CD4-positive, alpha-beta T cell (primary cell): ENCODE measurements at places on chromosomes 13 and 19.
A peak's percentile ranks its signal among the peaks of the same experiment; 100 is the strongest.

- no peak for DNase-seq
Measured at GRCh38 chr19:36221474-36221873, 6.6 kb downstream of the ZNF146 start.

GRCh38 chr13:75836441-75836840, 200.3 kb downstream of the LMO7 start:
- no peak for DNase-seq

DNA sequence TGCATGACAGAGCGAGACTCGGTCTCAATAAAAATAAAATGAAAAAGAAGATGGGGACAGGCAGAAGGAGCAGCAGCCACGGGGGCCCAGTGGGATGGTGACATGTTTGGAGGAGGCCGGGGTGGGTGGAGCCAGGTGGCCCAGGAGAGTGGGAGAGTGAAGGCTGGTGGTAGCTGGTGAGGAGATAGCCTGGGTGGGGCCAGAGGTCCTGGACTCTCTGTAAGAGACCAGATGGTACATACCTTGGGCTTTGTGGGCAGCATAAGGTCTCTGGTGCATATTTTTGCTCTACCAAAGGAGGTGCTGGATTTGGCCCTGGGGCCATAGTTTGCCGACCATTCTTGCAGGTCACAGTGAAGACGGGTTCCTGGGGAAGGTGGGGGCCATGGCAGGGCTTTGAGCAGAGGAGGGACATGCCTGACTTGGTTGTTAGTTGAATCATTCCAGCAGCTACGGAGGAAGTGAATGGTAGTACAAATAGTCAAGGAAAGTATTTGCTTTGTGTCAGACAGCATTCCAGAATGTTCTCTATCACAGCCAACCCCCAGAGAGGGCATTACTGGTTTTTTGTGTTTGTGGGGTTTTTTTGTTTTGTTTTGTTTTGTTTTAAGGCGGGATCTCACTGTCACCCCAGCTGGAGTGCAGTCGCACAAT, 69.1 kb downstream of the ARHGEF18 start:
- DNase-seq = no peak

GRCh38 chr13:77533875-77534788, 1.4 kb upstream of the SCEL start:
- no peak for DNase-seq

DNA sequence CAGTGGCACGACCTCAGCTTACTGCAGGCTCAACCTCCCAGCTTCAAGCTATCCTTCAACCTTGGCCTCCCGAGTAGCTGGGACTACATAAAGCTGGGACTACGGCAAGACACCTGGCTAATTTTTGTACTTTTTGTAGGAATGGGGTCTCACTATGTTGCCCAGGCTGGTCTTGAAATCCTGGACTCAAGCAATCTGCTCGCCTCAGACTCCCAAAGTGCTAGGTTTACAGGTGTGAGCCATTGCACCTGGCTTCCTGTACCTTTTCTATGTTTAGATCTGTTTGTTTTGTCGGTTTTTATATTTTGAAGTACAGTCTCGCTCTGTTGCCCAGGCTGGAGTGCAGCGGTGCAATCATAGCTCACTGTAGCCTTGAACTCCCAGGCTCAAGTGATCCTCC, 17.5 kb upstream of the TICAM1 start:
- DNase-seq = no peak

GRCh38 chr19:6718741-6719539, 1.5 kb downstream of the C3 start:
- DNase-seq = no peak

GRCh38 chr13:75514080-75514995, 23.3 kb downstream of the COMMD6 start:
- no peak for DNase-seq

DNA sequence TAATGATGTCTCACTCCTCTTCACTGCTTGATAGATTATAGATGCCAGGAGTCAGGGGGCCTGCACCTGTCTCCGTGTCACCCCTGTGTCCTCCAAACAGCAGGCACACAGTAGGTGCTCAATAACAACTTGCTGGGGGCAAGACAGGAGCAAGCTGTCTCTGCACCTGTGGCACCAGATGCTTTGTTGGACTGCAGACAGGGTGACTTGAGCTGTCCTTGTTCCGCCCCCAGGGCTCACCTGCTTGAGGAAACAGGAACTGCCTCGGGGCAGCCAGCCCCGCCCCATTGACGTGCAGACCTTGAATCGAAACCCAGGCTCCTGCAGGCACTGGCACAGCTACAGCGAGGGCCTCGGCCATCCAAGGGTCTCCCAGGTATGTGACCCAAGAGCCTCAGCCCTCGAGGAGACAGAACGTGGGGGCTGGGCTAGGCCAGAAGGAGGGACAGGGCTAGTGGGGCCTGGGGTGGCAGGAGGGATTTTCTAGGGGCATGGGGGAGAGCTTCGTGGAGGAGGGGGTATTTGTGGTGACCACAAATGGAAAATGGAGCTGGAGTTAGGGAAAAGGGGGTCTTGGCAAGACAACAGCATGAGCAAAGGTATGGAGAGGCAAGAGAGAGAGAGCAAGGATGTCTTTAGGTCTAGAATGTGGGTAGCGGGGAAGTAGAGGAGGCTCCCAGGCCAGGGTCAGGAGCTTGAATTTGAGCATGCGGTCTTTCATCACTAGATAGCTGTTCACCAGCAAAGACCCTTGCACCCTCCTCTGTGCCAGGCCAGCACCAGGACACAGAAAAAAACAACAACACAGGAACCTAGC, at the start of gene HSH2D:
TSS of gene HSH2D (plus strand) at position 287 of the 817 bp plus-strand sequence. CDS start 5,066 bp downstream, outside the sequence.
- DNase-seq = peak; percentile 73

GRCh38 chr19:50873056-50873455, at the start of gene KLK2:
TSS of gene KLK2 (plus strand) at chr19:50873439. CDS start at chr19:50873474, 35 bp downstream.
- no peak for DNase-seq

DNA sequence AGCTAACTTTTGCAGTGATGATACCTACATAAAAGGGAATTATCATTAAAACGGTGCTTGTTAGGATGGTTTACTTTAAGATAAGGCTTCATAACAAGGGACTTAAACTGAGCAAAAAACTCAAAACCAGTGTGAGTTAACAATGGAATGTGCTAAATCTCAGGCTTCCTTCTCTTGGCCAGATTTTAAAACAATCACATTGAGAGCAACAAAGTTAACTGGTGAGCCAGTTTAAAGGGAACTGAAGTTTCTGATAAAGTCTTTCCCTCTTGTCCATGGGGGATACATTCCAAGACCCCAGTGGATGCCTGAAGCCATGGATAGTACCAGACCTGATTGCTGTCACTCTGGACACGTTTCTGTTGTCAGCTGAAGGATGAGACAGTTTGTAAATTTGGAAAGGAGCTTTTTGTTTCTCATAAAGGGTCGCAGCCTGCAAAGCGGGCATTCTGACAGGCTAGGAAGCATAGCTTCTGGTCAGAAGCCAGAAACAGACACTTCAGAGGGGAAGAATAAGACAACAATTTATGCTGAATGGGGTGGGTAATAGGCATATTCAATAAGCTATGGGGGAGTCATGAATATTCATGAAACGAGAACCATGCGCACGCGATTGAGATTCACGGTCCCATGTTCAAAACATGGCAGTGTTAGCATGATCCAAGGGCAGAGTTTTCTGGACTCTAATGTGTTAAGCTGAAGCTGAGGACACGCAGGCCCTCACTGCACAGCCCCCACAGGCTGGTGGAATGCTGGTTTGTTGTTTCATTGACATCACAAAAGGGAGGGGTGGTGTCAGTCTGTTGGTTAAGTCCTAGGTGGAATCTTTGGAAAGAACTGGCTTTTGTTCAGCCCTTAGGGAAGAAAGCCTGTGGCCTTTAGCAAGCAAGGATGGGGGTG, 150.6 kb upstream of the RNF113B start:
- no peak for DNase-seq

DNA sequence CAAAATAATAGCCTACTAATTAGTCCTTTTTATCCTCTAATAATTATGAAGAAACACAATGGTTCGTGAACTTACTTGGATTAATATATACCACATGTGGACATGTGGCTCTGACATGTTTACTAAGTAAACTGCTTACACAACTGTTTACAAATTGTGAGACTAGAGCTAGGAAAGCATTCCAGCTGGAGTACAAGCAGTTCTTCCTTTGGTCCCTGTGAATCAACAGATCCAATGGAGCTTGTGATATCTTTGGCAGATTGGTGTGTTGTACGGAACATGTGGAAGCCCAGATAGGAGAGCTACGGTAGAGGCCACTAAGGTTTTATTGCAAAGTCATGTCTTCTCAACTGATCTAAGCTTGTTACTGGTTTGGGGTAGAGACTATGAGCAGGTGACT, 145.5 kb upstream of the SPRY2 start:
- DNase-seq = no peak

GRCh38 chr13:100560498-100561157, 28.0 kb downstream of the GGACT start:
- no peak for DNase-seq

DNA sequence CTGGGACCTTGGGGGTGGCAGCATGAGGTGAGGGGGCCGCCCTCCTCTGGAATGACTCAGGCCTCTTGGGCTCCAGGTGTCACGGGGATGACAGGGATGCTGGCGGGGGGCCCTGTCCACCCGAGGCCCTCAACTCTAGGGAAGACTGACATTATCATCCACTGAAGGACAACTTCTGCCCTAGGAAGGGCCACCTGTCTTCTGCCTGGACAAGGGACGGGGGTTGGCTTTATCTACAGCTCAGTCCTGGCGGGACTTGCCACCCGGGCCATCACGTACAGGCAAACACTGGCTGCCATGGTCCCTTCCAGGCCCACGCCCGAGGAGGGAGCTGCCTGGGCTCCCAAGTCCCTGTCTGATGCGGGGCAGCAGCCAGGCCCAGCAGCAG, 130.7 kb downstream of the STK24 start:
- no peak for DNase-seq

DNA sequence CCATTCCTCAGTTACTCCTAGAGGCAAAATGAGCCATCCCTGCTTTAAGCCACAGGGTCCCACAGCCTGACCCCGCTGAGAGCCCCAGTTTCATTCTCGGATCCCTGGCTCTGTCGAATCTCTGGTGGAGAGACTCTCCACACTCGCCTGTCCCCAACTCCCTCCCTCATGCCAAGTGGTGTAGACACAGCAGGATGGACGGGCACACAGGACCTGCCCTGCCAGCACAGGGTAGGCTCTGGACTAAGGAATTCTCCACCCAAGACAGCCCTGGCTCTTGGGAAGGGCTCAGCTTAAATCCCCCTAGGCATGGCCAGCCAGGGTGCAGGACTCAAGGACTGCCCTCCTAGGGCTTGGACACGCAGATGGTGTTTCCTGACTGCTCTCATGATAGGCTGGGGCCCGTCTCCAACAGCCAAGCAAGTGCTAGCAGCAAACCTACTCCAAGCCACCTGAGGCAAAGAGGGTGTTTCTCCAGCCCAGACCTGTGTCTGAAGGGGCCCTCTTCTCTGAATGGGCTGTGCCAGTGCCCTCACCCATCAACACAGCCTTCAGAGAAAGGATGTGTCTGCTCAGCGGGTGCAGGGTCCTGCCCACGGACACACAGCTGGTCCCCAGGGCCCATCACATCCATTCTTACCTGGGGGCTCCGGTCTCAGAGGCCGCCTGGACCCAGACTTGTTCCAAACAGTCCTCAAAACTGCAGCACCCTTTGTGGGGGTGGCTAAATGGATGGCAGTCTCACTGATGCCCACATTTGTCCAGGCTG, 65.3 kb downstream of the PEPD start:
- DNase-seq = no peak

- no peak for DNase-seq
Measured at GRCh38 chr13:42924344-42924743, 67.7 kb downstream of the EPSTI1 start.

GRCh38 chr19:31164791-31165251, 184.4 kb downstream of the TSHZ3 start:
- DNase-seq = no peak

GRCh38 chr13:35597451-35597850, 121.0 kb upstream of the MAB21L1 start:
- DNase-seq = no peak

DNA sequence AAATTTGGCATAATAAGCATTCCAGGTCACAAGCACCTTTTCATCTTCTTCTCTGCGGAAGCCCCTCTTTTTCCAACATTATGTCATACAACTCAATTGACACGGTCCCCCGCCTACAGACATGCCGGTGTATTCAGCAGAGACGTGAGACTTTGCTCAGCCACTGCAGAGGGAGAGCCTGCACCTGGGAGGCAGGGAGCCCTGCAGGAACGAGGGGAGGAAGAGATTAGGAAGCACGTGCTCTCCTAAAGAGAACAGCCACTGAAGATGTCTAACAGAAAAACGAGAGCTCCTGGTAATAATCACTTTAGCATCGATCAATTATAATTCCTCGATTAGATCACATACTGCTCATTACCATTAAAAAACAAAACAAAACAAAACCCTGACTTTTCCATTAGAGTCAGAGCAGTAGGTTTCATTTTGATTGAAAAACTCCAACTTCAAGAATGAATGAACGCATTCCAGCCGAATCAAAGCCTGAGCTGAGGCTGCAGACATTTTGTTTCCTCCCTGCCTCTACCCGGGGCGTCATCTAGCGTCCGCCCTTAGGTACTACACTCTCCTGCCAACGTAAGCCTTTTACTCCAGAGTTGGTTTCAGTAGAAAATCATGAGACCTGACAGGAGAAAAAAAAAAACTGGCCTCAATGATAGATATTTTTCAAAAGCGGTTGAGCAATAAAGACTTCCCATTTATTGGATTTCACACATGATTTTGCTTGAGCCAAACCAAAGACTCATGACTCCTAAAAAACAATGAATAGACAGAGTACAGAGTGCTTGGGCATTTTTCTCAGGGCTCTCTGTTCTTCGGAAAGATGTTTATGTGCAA, 194.5 kb downstream of the KATNAL1 start:
- peak; percentile 72 for DNase-seq

DNA sequence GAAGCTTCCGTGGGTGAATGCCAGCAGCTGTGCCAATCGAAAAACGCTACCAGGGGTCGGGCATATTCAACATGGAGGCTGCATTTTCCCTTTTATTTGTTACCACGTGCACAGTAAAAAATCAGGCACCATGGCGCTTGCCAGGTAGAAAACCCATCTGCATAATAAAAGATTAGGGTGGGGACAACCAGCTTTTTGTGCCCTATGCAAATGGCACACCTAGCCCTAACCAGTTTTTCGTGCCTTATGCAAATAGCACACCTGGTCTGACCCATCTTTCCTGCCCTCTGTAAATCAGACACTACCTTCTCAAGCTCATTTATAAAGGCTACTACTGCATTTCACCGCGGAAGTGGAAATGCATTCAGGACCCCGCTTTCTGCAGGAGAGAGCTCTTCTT, 62.1 kb upstream of the FREM2 start:
- DNase-seq = no peak

- DNase-seq = no peak
Measured at GRCh38 chr19:1630811-1631210, 21.6 kb downstream of the TCF3 start.

GRCh38 chr19:17687857-17688784, at the start of gene UNC13A:
TSS of gene UNC13A (minus strand) at chr19:17688354. CDS start at chr19:17688199, 155 bp downstream.
- DNase-seq = peak; percentile 37
